Muscle of leg (tissue), 16 donors: ENCODE measurements at places on chromosomes 6 and 20. TPM values are rescaled to one million over a fixed set of nuclear protein-coding genes. Genes with fewer than 3 reads are reported as not detected.

- peak; percentile 33 for DNase-seq
These were observed 279.7 kb downstream of the GMDS start for GRCh38 chr6:1965596-1966224.

- peak; percentile 79 for DNase-seq
These were observed 241.6 kb upstream of the BTBD3 start for GRCh38 chr20:11675920-11676629.

The IYD gene
- not detected for total RNA-seq

The BPI gene
- total RNA-seq, result 0.40 TPM

The MPC1 gene
- total RNA-seq, result 69.2 TPM

DNA sequence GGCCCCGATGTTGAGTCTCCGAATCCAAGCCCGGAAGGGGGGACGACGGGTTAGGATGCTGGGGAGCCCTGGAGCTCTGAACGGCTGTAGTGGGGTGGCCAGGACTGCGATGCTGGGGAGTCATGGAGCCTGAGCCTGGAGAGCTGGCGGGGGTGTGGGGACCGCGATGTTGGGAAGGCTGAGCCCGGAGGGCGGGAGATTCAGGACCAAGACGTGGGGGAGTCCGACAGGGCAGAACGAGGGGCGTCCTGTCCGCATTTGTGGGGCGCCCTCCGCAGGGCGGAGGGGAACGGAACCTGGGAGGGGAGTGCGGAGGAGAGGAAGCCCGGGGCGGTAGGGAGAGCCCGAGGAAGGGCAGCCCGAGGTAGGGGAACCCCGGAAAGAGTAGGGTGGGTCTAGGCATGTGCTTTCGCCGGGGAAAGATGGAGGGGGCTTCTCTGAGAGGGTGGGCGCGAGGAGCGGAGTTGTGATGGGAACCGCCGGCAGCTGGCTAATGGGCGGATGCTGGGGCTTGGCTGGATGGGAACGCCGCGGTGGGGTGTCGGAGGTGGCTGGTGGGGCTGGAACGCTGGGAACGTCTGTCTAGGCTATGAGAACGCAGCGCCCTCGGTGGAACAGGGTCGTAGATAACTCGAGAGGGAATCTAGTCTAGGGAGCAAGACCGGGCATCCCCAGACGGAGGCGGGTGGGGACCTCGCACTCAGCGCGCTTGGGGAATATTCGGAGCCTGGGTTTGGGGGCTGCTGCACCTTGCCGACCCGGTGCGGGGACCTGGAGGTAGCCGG lies 684 bp downstream of the PAQR8 start:
- peak; percentile 44 for DNase-seq

GRCh38 chr20:50192364-50193198 lies 2.0 kb downstream of the CEBPB start:
- DNase-seq, result peak; percentile 95

The CCN6 gene
- total RNA-seq, result 0.09 TPM

DNA sequence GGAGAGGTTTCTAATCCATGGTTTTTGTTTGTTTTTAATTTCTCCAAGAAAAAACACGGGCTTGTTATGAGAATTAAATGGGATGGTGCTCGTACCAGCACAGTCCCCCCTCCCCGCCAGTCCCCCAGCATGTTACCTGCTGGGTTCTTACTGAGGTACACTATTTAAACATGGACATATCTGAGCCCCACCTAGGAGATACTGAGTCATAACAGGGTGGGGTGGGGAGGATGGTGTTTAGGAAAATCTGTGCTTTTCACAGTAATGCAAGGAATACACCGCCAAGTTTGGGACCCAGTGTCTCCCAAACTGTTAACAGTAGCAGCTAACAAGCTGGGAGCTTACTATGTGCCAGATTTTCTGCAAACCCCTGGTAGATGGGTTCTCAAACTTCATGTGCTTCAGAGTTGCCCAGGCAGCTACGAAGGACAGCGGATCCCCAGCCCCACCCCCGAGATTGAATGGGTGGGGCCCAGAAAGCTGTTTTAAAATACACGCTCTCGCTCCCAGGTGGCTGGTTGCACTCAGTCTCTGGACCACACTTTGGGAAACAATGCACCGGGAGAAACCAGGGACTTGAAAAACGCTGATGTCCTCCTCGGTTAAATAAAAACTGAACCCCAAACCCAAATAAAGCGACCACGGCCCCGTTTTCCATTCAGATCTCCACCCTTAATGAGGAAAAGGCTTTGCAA lies 995 bp downstream of the ZFP64 start:
- DNase-seq, result peak; percentile 59

GRCh38 chr20:2657674-2658073 lies 5.2 kb downstream of the NOP56 start:
- DNase-seq, result no peak

DNA sequence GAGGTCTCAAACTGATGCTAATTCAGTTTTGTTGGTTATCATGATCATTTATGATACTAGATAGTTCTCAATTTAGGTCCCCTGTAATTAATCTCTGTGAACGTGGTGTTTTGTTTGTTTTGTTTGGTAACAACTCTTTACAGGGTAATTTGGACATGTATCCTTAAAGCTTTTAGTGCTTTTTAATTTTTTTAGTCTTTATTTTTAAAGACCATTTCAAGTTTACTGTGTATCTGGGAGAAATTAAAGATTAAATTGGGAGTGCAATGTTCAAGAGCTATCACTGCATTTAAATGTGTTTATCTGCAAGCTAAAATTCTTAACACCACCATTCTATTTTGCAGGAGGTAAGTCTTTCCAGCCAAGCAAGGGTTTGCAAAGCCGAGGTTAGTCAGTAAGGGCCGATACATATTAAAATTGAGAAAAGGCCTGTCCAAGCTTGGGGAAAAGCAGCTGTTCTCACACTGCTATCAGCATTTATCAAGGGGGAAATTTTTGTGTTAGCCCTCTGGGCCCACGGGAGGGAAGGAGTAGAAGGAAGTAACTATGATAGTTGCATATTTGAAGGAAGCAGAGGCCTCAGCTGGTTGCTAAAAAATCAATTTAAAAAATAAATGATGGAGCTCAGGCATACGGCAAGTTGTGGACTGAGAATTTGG lies 59.3 kb upstream of the ZNF217 start:
- DNase-seq, result peak; percentile 42

The TAAR6 gene
- not detected for total RNA-seq

GRCh38 chr6:112308476-112308875 lies 38.7 kb upstream of the RFPL4B start:
- no peak for DNase-seq

The TBC1D32 gene
- total RNA-seq, result 12.9 TPM

The PCED1A gene
- total RNA-seq, result 24.4 TPM

- DNase-seq, result no peak
These were observed 293.5 kb downstream of the CDKAL1 start for GRCh38 chr6:20827798-20828197.

GRCh38 chr6:81158956-81159355 lies 593.5 kb downstream of the TENT5A start:
- no peak for DNase-seq

The MAP7 gene
- 0.40 TPM for total RNA-seq

DNA sequence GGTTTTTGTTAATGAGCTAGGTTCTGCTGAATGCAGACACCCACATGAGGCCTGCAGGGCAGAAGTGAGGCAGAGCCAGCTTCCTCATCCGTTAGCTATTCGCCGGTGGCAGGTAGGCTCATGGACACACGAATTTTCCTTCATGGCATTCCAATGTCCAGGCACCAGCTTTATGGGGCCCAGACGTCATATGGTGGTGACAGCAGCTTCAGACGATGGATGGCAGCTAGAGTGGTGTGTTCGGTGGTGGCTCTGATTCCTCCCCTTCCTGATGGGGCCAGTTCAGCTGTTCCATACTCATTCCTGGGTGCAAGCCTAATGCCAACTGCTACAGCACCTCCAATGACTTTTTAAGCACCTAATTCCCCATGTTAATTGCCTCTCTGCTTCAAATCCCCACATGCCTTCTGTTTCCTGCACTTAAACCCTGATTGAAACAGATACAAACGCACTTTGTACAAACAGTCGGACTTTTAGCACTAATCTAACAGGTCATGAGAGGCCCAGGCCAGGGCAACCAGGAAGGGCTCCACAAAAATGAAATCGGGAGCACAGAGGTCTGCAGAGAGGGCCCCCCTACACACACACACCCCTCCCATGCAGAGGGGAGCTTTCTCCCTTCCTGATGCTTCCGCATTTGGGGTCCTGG lies 35.7 kb upstream of the MLN start:
- DNase-seq, result no peak

GRCh38 chr20:57851025-57851682 lies 141.3 kb upstream of the PMEPA1 start:
- peak; percentile 42 for DNase-seq

GRCh38 chr6:134267917-134268361 lies 50.0 kb downstream of the SGK1 start:
- no peak for DNase-seq

The TFEB gene
- total RNA-seq, result 6.9 TPM

The SIRPD gene
- not detected for total RNA-seq

DNA sequence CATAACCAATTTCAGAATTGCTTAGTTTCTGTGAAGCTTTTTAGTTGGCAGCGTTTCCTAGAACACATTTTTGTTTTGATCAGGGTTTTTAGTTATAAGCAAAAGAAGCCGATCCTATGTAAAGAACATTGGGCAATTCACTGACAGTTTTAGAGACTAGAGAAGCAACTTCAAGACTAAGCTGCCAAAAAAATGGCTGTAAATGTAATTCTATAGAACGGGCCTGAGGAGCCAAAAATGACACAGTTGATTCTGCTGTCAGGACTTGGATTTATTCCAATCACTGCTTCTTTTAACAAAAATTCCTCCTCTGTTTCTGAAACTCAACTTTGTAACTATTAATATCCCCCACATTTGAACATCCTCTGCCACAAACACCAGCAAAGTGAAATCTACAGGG lies 236.0 kb upstream of the EYS start:
- peak; percentile 69 for DNase-seq

DNA sequence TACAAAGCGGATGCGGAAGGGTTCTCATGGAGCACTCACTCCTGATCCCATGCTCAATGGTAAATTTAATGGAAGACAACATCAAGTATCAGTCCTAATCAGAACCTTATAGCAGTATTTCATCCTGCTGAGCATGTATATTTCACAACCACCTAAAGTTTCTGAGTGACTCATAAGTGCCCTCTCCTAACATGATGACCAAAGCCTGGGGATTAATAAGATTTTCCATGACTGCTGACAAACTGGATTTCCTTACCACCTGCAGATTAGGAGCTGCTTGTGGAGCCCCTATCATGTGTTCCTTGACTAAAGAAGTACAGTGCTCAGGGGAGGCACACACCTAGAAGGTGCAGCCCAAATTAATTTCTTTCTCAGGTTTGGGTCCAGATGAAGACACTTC lies 112.8 kb downstream of the INSM1 start:
- no peak for DNase-seq

DNA sequence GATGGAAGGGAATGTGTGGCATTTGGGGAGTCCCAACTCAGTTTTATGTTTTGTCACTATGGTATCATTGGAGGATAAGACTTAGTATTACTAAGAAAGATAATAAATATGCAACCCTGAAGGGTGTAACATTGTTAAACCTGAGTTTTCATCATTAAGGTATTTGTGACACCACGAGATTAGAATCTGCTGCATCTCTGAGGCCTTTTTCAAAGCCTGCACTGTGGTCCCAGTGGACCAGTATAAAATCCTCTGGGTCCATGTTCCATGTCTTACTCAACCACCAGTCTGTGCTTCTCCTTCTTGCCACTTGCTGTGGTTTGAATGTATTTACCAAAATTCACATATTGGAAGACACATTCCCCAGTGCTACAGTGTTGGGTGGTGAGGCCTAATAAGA lies 130.6 kb downstream of the TBX18 start:
- no peak for DNase-seq

GRCh38 chr6:53805725-53806124 lies 10.9 kb downstream of the LRRC1 start:
- DNase-seq, result no peak

DNA sequence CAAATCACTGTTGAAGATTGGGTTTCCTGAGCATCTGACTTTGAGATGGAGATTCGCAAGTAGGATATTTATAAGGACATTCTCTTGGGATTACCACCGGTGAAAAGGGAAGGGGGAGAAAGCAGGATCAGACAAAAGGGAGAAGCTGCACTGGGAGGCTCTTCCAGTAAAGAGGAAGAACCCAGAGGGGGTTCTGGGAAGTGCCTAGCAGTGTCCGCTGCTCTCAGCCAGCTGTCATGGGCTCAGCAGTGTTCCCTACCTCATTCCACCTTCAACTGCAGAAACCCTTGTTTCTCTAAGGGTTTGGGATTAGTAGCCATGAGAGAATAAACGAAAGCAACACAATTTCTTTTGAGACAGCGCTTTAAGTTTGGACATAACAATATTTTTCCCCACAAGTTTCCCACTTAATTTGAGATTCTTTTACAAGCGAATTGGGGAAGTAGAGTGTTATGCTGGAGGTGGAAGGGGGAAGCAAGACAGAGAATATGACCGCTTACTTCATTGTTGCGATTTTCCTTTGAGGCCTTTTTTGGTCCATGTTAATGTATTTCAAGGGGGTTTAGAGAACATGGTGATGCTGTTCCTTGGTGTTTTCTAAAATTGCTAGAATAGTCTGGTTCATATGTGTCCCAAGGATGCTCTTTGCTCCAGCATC lies 154.5 kb upstream of the SCGN start:
- DNase-seq, result no peak

GRCh38 chr6:80566361-80566760 lies 459.9 kb downstream of the BCKDHB start:
- DNase-seq, result no peak

DNA sequence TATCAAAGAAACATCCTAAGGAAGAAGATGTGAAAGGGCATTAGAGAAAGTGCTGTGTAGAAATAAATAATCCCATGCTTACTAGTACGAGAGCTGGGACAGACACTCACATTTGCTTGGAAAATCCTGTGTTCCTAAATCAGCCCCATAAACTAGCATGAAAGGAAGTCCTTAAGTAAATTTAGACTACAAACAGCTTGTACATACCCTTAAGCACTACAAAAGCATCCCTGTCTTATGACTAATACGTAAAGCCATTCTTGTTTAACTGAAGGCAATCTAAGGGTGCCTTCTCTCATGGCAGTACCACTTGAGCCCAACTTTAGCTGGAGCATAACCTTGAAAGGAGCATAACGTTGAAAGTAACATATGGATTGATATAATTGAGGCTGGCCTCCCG lies 15.4 kb upstream of the FOXQ1 start:
- no peak for DNase-seq

DNA sequence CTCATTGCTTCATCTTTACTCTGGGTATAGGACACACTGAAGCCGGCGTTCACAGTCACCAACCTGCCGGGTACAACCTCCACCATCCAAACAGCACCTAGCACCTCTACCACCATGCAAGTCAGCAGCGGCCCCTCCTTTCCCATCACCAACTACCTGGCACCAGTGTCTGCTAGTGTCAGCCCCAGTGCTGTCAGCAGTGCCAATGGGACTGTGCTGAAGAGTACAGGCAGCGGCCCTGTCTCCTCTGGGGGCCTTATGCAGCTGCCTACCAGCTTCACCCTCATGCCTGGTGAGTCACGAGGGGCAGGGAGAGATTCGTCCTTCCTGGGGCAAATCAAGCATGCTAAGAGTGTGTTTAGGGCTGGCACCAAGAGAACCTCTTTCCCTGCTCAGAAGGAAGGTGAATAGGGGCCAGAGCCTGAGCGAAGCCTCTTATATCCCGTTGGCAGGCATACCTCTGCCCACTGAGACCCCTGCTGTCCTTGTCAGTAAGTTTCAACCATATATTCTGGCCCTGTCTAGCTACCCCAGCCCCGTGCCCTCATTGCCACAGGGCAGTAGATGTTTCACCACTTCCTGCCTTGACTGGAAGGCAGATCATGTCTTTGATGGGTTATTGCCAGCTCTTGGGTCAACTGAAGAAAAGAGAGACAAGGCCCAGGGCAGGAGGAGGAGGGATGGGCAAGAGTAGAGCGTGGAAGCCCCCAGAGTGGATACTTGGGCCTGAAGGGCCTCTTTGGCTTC lies 4.8 kb downstream of the SRF start:
- no peak for DNase-seq

The NRSN1 gene
- total RNA-seq, result not detected

GRCh38 chr6:49787176-49787575 lies at the start of gene PGK2:
Gene PGK2, minus strand, starts transcription at chr6:49787285. Its CDS starts 98 bp downstream, at chr6:49787187.
- DNase-seq, result no peak
